H54 (cell line): ENCODE measurements at places on chromosomes 12 and 14.
A peak's percentile ranks its signal among the peaks of the same experiment; 100 is the strongest.

- DNase-seq, result peak; percentile 5
Observed at GRCh38 chr12:28611115-28611435, 420.8 kb downstream of the CCDC91 start.

- DNase-seq, result no peak
Observed at GRCh38 chr12:28497889-28498411, 307.7 kb downstream of the CCDC91 start.

DNA sequence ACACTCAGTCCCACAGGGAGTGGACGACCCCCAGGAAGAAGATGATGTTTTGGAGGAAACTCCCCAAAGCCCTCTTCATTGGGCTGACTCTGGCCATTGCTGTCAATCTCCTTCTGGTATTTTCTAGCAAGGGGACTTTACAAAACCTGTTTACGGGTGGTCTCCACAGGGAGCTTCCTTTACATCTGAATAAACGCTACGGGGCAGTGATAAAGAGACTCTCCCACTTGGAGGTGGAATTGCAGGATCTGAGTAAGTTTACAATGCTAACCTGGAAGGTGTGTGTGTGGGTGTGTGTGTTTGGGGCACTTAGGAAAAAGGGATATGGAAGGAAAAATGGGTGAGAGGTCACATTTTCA is 416 bp downstream of the GALNT8 start:
- no peak for DNase-seq

GRCh38 chr14:103366741-103367140 is 18.5 kb upstream of the MARK3 start:
- DNase-seq, result no peak

DNA sequence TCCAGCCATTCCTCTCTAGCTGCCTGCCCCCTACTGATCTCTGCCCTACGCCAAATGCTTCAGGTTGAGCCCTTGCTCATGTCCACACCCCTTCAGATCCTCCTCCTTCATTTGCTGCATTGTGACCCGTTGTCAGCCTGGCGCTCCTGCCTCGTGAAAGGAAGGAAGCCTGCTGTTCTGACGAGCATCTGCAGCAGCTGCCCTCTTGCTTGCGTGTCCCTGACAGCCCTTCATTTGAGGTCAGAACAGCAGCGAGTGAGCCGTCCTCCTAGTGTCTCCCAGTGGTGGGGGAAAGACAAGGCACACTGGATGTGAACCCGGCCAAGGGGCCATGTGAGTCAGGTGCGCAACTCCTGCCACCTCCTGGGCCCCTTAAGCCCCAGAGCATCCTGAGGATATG is 3.0 kb upstream of the PIANP start:
- no peak for DNase-seq

GRCh38 chr12:26461776-26462175 is 266.4 kb downstream of the SSPN start:
- DNase-seq, result no peak

GRCh38 chr12:41234692-41235091 is 46.6 kb downstream of the PDZRN4 start:
- no peak for DNase-seq

DNA sequence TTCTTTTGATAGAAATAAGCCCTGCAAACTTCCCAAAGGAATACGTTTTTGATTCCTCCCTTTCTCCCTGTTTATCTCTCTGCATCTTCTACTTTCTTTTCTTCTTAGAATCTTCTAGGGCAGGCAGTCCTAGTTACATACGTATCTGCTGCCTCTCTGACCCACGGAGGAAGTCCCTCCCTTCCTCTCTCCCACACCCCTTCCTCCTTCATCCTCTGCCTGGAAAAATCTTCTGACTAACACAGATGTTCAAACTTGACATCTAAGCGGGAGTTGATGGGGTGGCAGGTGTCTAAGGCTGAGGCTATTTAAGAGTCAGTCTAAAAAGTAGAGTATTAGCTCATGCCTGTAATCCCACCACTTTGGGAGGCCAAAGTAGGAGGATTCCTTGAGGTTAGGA is 88.6 kb downstream of the MAP1LC3B2 start:
- no peak for DNase-seq

GRCh38 chr14:54562334-54562733 is 4.6 kb upstream of the SAMD4A start:
- DNase-seq, result no peak

GRCh38 chr12:93440043-93440835 is 1.5 kb downstream of the UBE2N start:
- no peak for DNase-seq

DNA sequence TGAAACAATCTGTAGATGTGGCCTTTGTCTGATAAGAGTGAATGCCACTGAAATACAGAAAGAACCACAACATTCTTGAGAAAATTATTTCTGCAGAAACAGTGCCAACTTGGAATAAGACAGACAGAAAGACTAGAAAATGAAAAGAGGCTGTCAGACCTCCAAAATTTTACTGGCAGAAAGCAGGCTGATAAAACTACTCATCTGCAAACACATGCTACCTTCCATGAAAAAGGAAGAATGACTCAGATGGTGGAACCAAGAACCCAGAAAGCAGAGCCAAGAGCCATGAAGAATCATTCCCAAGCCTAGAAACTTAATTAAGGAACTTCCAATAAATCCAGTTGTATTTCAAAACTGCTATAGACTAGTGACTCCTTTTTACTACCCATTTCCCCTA is 31.9 kb upstream of the OSBPL8 start:
- DNase-seq, result no peak

DNA sequence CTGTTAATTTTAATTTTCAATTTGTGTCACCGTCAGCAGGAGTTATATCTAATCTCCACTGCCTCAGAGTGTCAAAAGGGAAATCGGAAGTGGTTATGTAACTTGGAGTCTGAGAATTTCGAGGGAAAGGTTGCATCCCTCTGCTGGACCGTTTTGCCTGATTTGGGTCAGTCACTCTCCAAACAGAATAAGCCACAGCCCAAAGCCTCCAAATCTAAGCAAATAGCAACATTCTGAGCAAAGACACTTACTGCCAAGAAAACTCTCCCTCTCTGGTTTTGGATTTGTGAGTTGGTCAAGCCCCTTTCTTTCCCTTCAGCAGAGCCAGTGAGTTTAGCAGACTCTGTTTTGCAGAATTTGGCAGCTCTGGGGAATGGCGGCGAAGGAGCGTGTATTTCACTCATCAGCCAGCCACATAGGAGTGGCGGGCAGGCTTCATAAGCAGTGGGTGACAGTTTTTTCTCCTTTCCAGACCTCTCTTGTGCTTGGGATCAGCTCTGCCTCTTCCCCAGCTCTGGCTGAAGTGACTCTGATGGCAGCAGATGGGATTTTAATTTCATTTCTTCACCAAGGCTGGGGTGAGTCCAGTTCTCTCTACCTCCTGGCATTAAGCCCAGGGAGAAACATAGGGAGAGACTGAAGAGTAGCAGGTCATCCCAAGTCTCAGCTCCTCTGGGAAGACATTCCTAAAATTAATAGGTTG is 218.7 kb upstream of the NOS1 start:
- DNase-seq, result no peak

DNA sequence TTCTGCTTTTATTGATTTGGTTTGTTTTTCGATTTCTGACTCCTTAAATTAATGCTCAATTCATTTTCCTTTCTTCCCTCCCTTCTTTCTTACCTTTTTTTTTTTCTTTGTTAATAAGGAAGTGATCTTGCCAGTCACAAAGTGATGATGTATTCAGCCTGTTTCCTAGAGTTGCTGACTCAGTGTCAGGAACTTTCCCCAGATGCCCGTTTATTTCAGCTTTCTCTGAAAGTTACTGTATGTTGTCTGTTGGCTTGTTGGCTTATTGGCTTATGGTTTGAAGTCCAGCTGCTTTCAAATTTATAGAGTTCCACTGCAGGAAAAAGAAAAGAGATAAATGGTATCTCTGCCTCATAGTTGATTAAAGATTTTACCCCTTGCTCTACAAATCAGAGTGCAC is 12.4 kb upstream of the SLC6A15 start:
- DNase-seq, result no peak

GRCh38 chr12:48001505-48002413 is 2.5 kb downstream of the COL2A1 start:
- DNase-seq, result peak; percentile 72

DNA sequence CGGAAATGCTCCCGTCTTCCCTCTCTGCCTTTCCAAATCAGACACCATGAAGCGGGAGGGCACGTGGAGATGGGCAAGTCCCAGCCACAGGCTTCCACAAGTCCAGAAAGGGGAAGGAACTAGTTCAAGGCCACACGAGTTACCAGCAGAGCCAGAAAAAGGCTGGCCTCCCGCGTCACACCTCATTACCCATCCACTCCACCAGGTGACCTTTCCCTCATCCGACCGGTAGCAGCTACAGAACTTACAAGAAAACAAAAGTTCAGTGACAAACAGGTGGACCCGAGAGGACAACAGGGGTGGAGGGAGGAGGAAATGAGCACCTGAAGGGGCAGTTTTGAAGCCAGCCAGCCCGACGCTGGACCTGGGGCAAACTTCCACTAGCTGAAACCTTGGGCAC is 46.9 kb downstream of the CHGA start:
- DNase-seq, result no peak

DNA sequence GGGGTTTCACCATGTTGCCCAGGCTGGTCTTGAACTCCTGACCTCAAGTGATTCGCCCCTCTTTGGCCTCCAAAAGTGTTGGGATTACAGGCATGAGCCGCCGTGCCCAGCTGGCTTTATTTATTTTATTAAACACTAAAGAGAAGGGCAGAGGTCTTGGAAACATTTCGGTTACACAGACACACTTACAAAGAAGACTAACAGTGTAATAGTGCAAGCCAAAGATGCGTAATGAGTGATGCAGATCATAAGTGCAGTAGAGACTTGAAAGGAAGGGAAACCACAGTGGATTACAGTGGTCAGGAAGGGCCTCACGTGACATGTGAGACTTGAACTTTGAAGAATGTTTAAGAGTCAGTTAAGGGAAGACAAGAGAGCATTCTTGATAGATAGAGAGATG is 33.9 kb upstream of the CDK17 start:
- DNase-seq, result no peak

- no peak for DNase-seq
Observed at GRCh38 chr14:64778104-64778754, 74.0 kb downstream of the PLEKHG3 start.

DNA sequence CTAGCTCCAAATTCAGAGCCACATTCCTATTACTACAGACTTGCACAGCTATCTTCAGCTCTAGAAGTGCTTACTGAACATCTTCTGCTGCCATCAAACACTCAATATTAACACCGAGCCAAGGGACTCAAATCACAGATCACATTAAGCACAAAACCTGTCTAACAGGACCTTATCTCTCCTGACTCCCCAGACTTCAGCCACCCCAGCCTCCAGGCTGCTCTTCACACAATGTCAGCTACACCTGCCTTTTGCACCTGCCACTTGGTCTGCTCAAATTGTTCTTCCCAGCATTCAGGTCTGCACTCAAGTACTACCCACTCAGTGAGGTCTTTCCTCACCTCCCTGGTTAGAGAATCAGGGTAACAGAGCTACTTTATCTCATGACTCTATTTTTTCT is 57.1 kb downstream of the GALC start:
- no peak for DNase-seq

GRCh38 chr12:25187781-25188180 is 7.2 kb downstream of the DNAI7 start:
- no peak for DNase-seq

DNA sequence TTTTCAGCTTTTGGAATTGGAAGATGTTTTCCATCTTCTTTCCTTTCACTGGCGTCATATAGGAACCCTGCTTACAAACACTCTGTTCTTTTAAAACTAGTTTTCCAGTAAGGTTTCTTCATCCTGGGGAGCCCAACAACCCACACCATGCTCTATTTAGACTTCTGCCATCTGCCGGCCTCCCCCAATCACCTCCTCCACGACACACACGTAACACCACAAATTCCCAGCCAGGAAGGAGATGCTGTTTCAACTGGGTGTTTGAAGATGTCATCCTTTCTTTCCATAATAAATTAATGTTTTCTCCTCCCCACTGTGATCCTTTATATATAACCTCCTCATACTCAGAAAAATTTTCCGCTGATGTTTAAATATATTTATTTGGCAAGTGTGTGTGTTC is 231.4 kb upstream of the DDHD1 start:
- DNase-seq, result no peak

GRCh38 chr12:14187966-14188365 is 177.5 kb upstream of the ATF7IP start:
- no peak for DNase-seq

- no peak for DNase-seq
Observed at GRCh38 chr14:97572583-97573458, 775.6 kb downstream of the VRK1 start.

DNA sequence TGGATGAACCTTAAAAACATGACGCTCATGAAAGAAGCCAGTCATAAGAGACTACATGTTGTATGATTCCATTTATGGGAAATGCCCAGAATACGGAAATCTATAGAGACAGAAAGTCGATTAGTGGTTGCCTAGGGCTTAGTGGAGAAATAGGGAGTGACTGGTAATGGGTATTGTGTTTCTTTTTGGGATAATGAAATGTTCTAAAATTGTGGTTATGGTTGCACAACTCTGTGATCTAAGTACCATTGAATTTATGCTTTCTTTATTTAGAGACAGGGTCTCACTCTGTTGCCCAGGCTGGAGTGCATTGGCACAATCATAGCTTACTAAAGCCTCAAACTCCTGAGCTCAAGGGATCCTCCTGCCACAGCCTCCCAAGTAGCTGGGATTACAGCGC is 8.0 kb downstream of the RBMS2 start:
- DNase-seq, result no peak

- no peak for DNase-seq
Observed at GRCh38 chr12:115437061-115437567, 753.1 kb upstream of the TBX3 start.

GRCh38 chr12:18345021-18345735 is 83.9 kb downstream of the PIK3C2G start:
- no peak for DNase-seq

DNA sequence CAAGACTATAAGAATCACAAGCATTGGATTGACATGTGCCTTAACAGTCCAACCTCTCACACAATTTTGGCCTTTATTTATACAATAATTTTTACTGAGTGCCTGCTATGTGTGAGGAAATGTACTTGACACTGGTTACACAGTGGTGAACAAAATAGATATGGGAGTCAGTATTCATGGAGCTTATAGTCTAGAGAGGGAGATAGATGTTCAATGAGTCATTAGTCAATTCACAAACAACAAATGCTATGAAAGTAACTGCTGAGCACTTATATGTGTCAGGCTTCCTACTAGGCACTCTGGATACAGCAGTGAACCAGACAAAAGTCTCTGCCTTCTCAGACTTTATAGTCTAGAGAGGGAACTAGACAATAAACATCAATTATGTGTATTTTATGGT is 3.7 kb downstream of the CFAP54 start:
- no peak for DNase-seq

GRCh38 chr12:94269316-94269999 is 121.1 kb downstream of the PLXNC1 start:
- DNase-seq, result no peak

GRCh38 chr12:94074216-94074979 is 74.0 kb upstream of the PLXNC1 start:
- no peak for DNase-seq

DNA sequence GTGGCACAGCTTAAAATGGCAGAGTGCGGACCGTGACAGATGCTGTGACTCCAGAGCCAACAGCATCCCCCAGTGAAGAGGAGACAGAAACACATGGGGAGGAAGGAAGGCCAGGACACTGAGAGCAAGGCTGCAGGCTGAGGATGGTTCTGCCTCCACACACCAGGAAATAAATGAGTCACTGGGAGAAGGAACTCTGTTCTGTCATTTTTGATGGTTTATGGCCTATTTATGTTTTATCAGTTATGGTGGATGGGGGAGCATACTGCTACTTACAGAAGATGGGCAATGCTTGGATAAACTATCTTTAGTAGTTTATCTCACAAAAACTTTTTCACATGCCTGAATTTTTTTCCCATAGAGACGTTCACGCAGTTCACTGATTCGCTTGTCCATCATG is 33.8 kb downstream of the ZFYVE21 start:
- DNase-seq, result no peak
